ENCODE measurements at places on chromosomes 13 and 19.

GRCh38 chr19:35730326-35730725 is 11.9 kb downstream of the IGFLR1 start:
- no peak for DNase-seq

- no peak for DNase-seq
Measured at GRCh38 chr13:100833427-100833826, 158.8 kb upstream of the TMTC4 start.

- DNase-seq, result no peak
Measured at GRCh38 chr19:42228641-42229040, 8.5 kb downstream of the ZNF526 start.

- no peak for DNase-seq
Measured at GRCh38 chr13:30647824-30648521, 30.3 kb downstream of the USPL1 start.

DNA sequence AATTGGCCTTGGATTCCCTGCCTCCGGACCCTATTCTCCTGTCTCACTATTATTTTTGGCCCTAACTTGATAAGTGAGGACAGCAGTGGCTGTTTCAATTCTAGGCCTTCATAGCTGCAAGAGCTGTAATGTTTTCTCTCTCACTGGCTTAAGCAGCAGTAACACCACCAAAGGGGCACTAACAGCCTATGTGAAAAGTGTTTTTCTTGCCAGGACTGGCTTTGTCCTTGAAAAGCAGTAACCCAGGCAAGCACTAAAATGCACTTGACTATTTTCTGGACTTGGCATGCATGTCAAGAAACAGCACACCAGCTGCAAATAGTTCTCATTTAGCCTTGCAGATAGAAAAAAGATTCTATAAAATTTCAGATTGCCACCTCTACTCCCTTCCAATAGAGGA is 9.3 kb upstream of the FBXL3 start:
- no peak for DNase-seq

DNA sequence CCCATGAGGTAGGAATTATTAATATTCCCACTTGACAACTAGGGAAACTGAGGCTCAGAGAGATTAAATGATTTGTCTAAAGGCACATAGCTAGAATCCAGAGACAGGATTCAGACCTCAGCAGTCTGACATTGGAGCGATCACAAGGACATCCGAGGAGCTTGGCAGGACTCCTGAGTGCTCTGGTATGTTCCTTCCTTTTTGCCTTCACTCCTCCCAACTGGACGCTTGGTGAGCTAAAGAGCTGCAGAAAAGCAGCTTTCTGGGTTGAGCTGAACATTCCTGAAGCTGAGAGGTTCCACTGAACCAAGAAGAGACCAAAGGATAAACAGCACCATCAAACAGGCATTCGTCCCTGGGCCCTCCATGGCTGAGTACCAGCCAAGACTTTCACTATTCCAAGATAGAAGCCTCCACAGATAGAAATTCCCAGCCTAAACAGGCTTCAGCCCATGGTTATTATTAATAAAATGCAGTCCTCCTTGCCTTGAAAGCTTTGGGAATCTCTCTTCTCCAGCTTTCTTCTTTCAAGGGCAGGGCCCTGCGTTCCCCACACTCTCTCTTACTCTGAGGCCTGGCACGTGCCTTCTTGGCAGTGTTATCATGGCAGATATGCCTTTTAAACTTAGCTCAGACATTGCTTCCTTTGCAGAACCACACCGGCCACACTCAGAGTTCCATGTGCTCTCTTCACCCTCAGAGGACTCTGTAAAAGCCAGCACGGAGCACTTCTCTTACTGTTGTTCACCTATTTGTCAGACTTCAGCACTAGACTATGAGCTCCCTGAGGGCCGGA is 97.1 kb downstream of the CYSLTR2 start:
- DNase-seq, result peak; percentile 44

DNA sequence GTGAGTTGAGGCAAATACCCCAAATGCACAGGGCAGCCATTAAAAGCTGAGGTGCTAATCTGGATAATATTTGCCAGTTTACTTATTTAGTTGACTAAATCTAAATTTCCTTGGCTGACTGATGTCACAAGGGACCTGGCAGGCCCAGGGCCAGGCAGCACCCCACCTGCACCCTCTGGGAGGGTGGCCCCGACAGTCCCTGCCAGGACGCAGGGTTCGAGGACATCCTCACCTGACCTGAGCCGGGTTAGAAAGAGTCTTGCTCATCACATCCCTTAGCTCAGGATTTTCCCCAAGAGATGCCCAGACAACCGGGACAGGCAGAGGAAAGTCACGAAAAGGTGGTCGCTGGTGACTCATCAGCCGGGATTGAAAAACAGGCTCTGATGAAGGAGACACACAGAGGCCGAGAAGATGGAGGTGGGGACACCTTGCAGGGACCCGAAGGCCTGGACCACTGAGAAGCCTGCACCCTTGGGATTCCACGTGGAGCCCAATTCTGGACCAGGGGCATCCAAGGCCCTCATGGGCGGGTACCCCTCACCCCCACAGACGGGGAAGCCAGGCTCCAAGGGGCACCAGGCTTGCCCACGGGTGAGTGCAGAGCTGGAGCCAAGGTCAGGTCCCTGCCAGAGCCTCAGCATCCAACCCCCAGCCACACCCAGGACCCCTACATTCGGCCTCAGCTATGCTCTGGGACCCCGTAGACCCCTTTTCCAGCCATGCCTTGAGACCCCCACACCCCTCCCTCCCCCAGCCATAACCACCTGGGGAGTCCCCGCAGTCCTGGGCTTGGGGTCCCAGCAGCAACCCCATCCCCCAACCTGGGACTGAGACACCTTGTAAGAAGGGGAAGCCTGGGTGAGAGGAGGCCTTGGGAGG is 103.2 kb downstream of the SOX1 start:
- no peak for DNase-seq

GRCh38 chr13:114285166-114285808 is 3.9 kb downstream of the UPF3A start:
- no peak for DNase-seq

DNA sequence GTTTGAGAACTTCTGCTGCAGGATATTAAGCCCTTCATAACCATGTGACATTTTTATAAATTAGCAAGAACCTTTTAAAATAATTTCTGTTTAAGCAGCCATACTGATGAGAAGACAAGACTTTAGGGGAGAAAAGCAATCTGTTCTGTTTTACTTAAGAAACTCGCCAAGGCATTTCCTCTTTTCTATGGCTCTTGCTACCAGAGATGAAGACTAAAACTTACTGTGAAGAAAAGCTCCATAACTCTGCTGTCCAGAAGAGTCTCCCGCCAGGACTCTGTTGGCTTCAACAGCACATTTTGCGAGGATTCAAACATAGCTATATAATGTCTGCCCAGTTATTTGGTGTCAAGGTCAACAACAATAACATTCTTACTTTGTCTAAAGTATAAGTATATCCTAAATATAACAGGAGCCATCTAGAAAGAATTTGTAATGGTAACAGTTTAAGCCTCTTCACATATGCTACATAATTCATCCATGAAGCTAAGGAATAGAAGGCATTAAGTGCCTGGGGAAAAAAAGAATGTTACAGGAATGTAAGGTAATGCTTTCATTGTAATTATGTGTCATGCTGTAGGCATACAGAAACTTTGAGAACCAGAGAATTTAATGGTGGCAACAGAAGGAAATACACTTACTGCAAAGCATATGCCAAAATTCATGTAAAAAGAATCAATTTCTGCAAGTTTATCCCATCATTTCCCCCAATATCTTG is 53.2 kb upstream of the EEF1AKMT1 start:
- no peak for DNase-seq

DNA sequence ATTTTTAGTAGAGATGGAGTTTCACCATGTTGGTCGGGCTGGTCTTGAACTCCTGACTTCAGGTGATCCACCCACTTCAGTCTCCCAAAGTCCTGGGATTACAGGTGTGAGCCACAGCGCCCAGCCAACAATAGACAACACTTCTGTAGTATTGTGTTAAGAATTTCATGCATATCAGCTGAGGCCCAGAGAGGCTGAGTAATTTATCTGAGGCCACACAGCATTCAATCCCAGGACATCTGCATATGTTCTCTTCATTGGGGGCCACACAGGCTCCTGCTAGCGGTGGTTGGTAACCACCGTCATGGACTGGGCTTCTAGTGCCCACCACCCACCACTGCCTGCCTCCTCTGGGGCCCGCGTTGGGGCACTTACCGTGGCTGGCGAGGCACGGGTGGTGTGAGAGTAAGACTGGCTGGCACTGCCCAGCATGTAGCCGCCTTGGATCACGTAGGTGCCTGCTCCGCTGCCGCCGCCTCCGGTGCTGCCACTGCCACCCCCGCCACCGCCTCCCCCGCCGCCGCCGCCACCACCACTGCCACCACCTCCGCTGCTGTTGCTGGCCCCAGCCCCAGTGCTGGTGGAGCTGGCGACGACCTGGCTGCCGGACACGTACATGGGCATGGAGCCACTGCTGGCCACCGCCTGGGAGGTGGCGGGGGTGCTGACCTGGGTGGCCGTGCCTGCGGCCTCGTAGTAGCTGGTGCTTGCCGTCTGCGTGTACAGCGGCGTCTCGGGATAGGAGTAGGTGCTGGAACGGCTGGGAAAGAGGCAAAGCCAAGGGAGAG is 20.3 kb downstream of the DCAF15 start:
- no peak for DNase-seq

DNA sequence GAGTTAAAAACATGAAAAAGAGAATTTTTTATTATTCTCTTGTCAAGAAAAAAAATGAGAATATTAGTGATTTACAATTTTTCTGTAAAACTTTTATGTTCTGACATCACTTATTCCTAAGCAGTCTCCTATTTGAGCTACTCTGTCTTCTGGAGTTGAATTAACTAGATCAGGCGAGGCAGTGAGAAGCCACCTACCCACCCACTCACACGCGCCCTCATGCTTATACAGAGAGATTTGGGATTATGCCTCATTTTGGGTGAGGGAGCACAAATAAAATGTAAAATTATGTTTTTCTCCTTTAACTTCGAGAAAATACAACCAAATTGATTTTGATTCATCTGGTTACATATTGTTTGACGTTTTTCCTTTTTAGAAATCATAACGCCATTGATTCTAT is 424.5 kb downstream of the ITGBL1 start:
- DNase-seq, result no peak

DNA sequence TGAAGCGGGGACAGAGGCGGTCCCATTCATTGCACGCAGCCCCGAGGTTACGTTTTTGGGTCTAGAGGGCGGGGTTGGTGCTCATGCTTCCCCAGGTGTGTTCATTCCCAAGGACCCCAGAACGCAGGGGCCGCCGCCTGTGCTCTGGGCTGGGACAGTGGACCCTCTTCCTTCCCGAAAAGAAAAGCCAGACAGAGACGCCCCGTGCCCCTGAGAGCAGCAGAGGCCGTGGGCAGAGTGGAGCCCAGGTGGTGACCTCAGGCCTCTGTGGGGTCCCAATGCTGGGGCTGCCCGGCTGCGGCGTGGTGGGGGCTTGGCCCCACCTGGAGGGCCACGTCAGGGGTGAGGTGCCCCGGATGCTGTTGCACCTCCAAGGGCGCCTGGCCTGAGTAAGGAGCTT is 15.4 kb downstream of the SGTA start:
- no peak for DNase-seq

DNA sequence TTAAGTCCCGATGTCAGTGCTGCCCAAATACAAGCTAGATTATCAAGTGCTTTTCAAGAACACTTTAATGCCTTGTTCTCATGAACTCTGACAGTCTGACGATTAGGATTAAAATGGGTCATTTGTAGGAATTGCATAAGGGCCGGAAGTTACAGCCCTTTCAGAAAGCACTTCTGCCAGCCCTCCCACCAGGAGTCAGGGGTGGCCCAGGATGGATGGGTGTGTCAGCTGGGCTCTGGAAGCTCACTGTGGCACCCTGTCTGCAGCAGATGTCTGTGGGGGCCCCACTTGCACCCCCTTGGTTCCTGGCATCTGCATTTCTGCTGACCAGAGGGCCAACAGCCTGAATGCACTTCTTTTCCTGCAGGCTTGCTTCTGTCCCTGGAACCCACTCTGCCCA is 712.7 kb downstream of the UQCRFS1 start:
- DNase-seq, result no peak

DNA sequence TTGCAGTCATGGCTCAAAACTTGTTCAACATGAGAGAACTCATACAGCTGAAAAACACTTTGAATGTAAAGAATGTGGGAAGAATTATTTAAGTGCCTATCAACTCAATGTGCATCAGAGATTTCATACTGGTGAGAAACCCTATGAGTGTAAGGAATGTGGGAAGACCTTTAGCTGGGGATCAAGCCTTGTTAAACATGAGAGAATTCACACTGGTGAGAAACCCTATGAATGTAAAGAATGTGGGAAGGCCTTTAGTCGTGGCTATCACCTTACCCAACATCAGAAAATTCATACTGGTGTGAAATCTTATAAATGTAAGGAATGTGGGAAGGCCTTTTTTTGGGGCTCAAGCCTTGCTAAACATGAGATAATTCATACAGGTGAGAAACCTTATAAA is 20.1 kb downstream of the ZNF283 start:
- DNase-seq, result no peak

GRCh38 chr13:44874886-44875630 is 114.2 kb downstream of the NUFIP1 start:
- DNase-seq, result no peak

GRCh38 chr13:110475550-110476219 is 85.8 kb downstream of the RAB20 start:
- DNase-seq, result no peak

GRCh38 chr13:72293206-72293605 is 426.2 kb upstream of the DACH1 start:
- DNase-seq, result no peak

DNA sequence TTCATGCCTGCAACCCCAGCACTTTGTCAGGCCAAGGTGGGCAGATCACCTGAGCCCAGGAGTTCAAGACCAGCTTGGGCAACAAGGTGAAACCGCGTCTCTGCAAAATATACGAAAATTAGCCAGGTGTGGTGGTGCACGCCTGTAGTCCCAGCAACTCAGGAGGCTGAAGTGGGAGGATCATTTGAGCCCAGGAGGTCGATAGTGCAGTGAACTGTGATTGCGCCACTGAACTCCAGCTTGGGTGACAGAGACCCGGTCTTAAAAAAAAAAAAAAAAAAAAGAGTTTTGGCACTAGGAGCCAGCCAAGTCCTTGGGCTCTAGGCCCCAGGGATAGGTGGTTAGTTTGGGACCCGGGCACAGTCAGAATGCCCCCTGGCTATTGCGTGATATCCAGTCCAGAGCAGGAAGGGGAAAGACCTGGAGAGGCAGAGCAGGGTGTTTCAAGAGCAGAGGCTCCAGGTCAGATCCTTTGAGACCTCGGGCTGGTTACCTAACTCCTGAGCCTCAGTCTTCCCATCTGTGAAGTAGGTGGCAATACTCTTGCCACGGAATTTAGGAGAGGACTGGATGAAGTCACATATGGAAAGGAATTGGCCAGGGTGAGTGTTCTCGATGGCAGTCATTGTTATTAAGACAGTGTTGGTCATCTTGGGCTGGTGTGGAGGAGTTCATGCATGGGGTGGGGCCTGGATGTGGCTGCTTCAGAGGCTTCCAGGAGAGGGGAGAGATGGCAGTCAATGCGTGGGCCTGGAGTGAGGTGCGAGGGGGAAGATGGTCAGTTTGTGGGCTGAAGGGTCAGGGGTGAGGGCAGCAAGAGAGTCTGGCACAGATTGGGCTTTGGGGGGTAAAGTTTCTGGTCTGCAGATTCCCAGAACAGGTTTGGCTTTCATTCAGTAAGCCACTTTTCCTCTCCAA is 2.8 kb downstream of the PPP1R37 start:
- DNase-seq, result no peak

GRCh38 chr13:107241381-107241780 is 673.4 kb upstream of the ARGLU1 start:
- DNase-seq, result no peak

GRCh38 chr19:10338940-10339339 is 484 bp downstream of the ICAM3 start:
- DNase-seq, result no peak

GRCh38 chr13:95494082-95494681 is 58.3 kb upstream of the CLDN10 start:
- peak; percentile 74 for DNase-seq

Measured in GM03348 (cell line).